NB4 (cell line): ENCODE measurements at places on chromosomes 13 and 19.

DNA sequence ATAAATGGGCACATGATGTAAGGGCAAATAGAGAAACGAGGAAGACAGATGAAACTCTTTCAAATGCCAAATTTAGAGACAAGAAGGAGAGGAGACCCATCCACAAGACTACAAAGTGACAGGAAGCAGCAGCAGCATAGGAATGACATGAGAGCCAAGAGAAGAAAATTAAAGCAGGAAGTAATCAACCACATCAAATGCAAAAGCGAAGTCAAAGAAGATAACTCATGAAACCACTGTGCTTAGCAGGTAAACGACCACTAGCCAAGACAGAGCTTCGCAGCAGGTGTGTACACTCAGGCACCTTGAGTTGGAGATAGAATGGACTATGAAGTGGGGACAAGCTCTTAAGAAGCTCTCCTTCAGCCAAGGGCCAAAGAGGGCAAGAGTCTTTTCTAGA, 64.1 kb downstream of the KLF12 start:
- DNase-seq, result no peak

DNA sequence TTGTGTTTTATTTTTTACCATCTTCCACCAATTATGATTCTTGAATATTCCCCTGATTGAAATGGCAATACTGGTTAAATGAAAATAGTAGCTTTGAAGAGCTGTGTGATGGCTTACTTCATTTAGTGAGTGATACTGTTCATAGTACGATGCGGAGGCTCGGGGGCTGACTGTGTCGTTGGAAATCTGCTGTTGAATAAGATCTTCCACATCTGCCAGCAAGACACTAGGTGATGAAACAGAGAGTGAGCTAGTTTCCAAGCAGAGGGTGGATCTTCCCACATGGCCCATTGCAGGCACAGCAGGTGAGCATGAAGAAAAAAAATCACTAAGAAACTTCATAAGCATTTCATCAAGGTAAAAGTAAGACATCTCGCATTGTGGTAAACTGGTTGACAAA, 22.5 kb downstream of the CPB2 start:
- no peak for DNase-seq

DNA sequence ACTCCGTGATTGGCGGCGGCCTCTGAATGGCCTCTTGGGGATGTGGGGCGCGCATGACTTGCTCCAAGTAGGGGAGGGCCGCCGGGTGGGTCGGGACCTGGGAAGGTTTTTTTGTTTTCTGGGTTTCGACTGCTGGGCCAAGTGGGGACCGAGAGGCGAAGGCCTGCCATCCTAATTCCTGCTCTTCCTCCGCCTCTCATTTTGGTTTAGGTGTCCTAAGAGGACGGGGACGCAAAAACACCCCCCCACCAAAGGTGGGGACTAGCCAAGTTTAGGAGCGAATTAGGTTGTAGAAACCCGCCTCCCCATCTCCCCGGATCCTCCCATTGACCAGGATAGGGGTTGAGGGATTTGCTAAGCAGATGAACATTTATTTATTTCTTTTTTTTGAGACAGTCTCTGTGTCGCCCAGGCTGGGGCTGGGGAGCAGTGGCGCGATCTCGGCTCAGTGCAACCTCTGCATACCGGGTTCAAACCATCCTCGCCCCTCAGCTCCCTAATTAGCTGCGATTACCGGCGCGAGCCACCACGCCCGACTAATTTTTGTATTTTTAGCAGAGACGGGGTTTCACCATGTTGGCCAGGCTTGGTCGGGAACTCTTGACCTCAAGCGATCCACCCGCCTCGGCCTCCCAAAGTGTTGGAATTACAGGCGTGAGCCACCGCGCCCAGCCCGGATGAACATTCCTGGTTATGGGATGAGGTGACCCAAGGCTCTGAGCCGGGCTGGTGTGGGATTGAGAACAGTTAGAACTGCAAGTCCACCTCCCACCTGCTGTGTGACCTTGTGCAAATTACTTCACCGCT, 838 bp downstream of the PPP2R1A start:
- no peak for DNase-seq

GRCh38 chr13:20708216-20708615, 4.7 kb downstream of the IL17D start:
- no peak for DNase-seq

DNA sequence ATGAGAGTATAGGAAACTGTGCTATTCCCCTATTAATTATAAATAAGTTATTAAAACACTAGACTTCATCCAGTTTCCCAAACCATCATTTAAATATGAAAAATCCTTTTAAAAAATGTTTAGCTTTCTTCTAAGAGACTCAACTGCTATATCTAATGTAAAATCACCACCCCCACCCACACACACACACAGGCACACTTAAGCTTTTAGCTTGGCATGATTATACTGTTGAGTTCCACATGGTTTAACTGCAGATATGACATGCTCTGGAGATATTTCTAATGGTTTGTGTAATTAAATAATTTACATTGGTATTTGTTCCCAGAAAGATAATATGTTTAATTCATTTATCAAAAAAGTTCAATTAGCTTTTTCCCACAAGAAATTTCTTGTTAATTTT, 1700.1 kb upstream of the SLC10A2 start:
- no peak for DNase-seq

DNA sequence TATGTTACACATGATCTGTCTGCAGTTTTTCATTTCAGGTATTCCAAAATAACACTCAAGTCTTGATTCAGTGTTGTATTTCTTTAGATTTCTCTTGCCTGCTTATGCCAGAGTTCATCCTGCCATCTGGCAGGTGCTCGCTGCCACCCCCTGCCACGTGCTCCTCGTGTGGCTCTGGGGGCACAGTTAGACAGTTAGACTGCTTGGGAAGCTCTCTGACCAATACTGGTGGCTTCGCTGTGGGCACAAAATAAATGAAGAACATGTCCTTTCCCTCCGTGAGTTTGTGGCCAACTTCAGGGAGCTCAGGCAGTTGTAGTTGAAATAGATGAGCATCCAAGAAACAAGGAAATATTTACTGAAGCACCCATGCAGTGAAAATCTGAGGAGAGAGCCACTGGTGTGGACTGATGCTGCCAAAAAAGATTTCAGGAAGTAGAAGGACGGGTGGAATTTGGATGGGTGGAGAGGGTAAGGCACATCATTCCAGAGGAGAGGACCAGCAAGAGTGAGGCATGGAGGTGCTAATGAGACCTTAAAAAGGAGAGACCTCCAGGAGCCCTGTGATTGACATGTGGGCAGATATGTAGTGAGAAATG, 37.5 kb upstream of the GPR183 start:
- DNase-seq, result no peak

DNA sequence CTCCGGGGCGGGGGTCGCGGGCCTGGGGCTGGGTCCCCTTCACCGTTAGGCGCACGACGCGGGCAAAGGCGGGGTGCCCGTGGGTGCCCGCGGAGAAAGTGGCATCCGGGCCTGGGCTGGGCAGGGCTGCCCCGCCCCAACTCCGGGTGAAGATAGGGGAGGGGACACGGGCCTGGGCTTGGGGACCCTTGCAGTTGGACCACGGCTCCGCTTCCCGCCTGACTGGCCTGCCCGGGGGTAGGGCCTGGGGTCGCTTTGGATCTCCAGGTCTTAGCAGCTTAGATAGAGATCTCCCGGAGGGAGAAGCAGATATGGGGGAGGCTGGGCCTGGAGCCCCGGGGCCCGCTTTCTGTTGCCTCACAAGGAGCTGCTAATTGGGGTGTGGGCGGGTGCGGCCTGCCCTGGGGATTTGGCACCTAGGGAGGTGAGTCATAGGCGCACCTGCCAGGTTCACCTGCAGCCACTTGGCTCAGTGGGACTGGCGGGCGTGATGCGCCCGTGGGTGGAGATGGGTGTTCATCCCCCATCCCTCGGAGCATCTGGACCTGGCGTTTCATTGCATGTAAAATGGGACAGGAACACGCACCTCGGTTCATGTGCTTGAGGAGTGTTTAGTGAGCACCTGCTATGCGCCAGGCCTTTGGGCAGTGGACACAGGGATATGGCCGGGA, 585 bp downstream of the MAP1S start:
- peak; percentile 37 for DNase-seq

DNA sequence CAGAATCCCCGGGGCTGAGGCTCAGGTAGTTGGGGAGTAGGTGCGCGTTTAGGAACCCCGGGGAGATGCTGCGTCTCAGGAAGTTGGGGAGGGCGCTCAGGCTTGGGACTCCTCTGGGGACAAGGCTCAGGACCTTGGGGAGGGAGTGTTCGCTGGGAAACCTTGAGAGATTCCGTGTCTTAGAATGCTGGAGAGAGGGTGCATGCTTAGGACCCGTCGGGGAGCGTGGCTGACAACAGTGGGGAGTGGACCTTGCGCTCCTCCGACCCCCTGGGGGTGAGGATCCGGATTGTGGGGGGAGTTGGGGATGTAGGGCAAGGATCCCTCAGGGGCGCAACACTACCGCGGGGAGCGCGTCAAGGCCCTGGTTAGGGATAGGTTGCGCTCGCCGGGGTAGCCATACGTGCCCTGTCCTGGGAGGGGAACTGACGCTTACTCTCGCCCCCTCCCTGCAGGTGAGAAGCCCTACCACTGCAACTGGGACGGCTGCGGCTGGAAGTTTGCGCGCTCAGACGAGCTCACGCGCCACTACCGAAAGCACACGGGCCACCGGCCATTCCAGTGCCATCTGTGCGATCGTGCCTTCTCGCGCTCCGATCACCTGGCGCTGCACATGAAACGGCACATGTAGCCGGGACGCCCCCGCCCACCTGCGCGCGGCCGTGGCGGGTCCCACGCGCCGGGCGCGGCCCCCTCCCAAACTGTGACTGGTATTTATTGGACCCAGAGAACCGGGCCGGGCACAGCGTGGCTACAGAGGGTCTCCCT, 2.0 kb downstream of the KLF2 start:
- DNase-seq, result no peak

DNA sequence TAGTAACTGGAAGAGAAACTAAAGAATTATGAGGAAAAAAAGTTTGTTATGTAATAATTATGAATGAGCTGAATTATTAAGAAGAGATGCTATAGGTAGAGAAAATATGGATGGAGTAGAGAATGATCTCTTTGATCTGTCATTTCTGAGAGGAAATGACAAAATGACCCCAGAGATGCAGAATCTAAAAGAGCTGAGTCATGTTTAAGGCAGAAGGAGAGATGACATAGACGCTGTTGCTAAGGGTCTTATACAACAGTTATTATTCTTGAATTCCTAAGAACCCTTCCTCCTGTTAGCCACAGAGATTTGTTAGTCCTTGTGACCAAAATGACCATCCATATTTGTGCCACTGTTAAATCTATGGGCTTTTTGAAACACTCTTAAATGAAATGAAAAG, 58.3 kb upstream of the FREM2 start:
- peak; percentile 4 for DNase-seq

- DNase-seq, result peak; percentile 61
Measured at GRCh38 chr13:52921194-52921593, 72.8 kb upstream of the PCDH8 start.

- DNase-seq, result no peak
Measured at GRCh38 chr19:35194012-35194984, 34.2 kb downstream of the FAM187B start.

DNA sequence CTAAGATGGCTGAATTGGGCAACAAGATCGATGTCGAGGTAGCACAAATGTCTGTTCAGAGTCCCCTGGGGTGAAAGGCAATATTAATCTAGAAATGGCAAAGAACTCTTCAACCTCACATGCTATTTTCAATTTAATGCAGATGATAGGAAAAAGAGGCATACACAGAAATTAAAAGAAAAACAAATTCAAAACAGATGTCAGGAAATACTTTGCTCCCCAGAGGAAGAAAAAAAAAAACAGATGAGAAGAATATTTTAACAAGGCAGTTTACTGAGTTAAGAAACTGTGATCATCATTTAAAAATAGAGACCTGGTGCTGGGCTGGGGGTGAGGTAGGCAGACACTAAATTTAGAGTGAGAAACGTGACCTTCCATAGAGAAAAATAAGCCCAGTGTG, 421.9 kb upstream of the ARGLU1 start:
- no peak for DNase-seq

- DNase-seq, result no peak
Measured at GRCh38 chr13:51360489-51360888, 21.0 kb downstream of the SERPINE3 start.

DNA sequence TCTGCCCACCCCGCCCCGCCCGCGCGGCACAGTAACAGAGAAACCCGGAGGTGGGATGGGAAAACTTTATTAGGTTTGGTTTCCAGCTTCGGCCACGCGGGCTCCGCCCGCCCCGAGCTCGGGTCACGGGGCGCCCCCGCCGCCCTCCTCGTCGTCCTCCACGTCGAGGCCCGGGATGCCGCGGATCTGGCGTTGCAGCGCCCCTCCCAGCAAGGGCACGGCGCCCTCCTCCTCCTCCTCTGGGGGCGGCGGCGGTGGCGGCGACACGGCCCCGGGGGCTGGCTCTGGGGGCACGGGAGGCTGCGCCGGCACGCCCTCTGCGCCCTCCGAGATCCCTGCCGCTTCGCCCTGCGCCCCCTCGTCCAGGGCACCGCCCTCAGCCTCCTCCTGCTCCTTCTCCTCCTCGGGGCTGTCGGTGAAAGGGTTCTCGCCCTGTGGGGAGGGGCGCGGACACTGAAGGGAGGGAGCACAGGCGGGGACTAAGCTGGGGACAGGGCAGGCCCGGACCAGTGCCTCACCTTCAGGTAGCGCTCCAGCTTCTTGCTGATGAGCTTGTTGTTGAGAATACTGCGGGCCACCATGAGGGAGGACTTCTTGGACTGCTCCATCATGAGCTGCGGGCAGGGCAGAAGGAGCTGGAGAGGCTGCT, 536 bp upstream of the AKAP8 start:
- DNase-seq, result peak; percentile 76

- no peak for DNase-seq
Measured at GRCh38 chr13:64078025-64078424, 2662.4 kb upstream of the PCDH20 start.

DNA sequence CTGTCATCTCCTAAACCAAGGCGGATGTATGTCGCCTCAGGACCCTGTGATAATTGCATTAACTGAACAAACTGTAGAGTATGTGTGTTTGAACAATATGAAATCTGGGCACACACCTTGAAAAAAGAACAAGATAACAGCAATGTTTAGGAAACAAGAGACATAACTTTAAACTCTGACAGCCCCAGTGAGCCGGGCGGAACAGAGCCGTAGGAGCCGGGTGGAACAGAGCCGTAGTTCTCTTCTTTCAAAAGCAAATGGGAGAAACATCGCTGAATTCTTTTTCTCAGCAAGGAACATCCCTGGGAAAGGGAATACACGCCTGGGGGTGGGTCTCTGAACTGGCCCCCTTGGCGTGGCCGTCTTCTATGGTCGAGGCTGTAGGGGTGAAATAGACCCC, 31.8 kb upstream of the ZNF675 start:
- DNase-seq, result no peak

DNA sequence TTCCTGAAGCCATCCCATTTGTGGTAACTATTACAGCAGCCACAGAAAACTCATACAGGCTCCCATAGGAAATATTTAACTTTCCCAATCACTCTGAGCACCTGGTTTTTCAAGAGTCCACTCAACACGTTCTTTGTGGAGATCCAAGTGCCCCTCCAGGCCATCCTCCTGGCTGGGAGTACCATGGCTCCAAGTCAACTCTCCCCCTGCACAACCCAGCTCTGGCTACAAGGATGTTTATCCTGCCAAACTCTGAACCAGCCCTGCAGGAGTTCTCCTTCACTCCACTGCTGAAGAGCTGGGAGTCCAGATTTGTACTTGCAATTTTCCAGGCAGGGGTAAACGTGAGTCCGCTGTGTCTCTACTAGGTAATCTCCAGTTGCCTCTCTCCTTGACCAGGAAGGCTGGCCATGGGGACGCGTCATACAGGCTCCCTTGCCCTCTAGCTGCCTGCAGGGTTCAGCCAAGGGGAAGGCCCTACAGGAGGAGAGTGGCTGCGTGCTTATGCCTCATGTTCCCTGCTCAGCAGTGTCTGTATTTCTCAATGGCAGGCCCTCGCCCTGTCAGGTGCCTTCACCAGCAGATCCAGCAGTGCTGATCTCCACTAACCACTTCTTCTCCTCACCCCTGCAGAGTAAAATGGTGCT, 29.9 kb upstream of the ARGLU1 start:
- DNase-seq, result no peak
